Effector CD4-positive, alpha-beta T cell (primary cell): ENCODE measurements at places on chromosomes 7 and 10.

- no peak for DNase-seq
These were observed 377.6 kb downstream of the MDFIC start for GRCh38 chr7:115299397-115300037.

DNA sequence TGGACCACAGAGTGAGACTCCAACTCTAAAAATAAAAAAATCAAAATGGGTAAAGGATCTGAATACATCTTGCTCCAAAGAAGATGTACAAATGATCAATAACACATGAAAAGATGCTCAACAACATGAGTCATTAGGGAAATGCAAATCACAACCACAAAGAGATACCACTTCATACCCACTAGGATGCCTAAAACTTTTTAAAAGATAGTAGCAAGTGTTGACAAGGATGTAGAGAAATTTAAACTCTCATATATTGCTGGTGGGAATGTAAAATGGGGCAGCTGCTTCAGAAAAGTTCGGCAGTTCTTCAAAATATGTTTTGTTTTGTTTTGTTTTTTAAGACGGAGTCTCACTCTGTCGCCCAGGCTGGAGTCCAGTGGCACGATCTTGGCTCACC, 45.7 kb upstream of the GTF2IRD1 start:
- DNase-seq: no peak

- DNase-seq: no peak
These were observed 20.8 kb upstream of the DDIT4 start for GRCh38 chr10:72252972-72253371.

DNA sequence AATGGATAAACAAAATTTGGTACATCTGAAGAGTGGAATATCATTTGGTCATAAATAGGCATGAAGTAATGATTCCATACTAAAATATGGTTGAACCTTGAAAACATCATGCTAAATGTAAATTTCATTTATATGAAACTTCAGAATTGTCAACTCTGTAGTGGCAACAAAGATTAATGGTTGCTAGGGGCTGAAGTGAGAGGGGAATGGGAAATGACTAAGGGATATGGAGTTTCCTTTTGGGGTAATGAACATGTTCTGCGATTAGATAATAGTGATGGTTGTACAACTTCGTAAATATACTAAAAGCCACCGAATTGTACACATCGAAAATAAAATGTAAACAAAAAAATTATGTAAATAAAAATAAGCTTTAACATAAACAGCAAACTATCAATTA, 384.1 kb upstream of the STEAP1 start:
- DNase-seq: no peak

GRCh38 chr10:3108033-3108432, 40.7 kb downstream of the PFKP start:
- no peak for DNase-seq

DNA sequence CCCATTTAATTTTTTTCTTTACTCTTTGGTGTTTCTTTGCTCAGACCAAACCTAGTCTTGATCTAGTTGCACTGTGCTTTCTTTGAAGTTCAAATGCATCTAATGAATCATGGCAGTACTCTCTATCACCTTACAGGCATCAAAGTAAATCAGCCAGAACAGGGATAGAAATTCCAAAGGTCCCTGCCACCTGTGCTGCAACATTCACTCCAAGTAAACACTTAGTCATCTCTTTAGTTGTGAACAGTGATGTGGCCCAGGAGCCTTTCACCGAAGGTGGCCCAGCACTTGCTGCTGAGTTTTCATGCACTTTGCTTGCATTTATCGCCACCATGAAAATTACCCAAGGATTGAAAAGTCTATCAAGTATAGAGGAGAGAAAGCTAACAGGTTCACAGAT, 314.1 kb upstream of the ETV1 start:
- DNase-seq: no peak

- DNase-seq: no peak
These were observed 414.6 kb upstream of the NPVF start for GRCh38 chr7:25642849-25643248.

- no peak for DNase-seq
These were observed 173.9 kb upstream of the SLC25A13 start for GRCh38 chr7:96495751-96496216.

DNA sequence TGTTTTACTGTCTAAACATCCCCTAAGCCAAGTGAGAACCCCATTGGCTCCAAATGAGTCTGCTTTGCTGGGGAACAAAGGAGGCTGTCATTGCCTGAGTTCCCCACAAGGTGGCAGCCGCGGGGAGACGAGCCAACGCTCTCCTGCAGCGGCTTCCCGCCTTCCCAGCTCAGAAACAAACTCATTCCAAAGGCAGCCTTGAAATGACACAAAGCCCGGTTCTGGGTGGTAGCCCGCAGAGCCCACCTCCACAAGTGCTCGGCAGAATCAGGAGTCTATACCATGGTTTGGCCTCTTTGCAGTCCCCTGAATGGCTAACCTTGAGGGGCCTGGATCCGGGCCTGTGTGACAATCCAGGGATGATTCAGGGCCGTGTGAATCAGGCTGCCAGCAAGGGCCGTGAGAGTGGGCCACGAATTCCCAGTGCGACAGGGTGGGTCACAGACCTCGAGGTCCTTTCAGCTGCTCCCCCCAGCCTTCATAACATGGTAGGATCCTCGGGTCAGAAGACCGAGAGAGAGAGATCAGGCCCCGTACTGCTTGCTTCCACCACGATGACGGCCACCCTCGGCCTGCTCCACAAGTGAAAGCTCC, 79.7 kb downstream of the DLG5 start:
- peak; percentile 51 for DNase-seq

- DNase-seq: no peak
These were observed 6.4 kb upstream of the MYL10 start for GRCh38 chr7:101635484-101635883.
